ENCODE measurements at places on chromosomes 6 and 20.

DNA sequence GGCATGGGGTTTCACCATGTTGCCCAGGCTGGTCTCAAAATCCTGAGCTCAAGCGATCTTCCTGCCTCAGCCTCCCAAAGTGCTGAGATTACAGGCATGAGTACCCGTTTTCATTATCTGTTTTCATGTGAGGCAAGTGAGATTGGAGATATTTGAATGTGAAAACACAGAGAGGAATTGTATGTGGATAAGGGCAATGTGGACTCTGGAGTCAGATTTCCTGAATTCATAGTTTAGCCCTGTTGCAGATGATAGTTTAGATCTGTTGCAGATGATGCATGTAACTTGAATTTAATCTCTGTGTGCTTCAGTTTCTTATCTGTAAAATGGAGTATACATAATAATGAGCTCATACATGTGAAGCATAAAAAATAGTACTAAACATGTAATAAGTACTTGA is 3.7 kb downstream of the SMPDL3A start:
- no peak for DNase-seq

- DNase-seq = no peak
Observed at GRCh38 chr20:49290608-49291191, 12.8 kb upstream of the ZNFX1 start.

GRCh38 chr6:121443971-121444541 is 8.6 kb downstream of the GJA1 start:
- no peak for DNase-seq

DNA sequence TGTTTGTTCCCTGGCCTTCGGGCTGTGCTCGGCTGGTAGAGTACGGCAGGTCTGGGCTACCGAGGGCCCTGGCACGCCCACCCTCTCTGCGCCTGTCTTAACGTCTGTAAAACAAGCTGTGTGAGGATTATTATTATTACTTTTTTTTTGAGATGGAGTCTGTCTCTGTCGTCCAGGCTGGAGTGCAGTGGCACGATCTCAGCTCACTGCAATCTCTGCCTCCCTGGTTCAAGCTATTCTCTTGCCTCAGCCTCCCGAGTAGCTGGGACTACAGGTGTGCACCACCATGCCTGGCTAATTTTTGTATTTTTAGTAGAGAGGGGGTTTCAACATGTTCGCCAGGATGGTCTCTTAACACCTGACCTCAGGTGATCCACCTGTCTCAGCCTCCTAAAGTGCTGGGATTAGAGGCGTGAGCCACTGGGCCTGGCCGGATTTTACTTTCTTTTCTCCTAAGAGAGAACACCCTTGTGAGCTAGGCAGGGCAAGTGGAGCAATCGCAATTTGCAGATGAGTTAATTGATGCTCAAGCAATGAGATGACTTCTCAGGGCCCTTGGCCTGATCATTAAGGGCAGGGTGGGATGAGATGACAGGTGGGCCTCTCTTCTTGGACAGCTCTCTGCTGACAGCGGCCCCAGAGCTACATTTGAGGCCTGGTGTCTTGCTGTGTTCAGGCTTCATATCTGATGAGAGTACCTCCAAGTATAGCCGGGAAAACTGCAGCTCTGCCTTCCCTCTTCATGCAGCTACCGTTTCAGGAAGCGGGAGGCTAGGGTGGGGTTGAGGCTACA is 859 bp upstream of the SMIM29 start:
- DNase-seq = no peak

DNA sequence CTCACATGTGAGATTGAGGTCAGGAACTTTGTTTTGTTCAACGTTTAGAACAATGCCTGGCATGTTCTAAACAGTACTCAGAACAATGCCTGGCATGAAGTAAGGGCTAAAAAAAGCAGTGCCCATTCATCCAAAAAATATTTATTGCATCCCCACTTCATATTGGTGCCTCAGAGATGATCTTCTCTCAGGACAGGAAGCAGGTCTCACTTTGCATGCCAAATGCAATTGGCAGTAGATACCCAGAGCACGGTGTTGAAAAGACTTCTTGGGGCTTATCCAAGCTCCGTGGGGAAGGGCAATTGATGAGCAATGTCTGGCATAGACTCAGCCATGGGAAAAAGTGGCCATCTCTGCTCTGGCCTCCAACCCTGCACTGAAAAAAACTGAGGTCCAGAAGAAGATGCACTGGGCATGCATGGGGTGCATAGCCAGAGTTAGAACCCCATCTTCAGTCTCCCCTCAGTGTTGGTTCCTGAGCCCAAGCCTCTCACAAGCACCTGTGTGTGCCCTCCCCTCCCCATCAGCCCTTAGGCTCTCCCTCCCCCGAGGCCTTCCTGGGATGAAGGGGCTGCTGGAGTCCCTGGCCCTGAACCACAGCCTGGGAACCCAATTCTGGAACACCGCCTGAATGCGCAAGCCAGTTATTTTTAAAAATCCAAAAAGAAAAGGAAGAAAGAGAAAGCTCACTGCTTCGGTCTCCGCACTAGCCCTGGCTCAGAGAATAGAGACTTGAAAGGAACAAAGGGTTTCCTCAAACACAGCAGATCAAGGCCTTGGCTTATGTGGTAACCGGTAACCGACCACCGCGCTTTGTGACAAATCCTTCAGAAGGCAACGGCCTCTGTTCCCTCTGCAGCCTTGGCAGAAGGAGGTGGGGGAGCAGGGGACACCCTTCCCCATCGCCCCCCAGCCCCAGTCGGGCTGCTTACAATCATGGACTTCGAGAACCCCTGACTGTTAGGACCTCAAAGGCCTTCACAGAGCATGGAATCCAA is 78.5 kb upstream of the SIRPA start:
- no peak for DNase-seq

GRCh38 chr20:44097521-44098255 is 89.3 kb downstream of the JPH2 start:
- DNase-seq = no peak

GRCh38 chr6:20033697-20034407 is 178.4 kb downstream of the MBOAT1 start:
- no peak for DNase-seq

GRCh38 chr6:140480852-140481251 is 1106.4 kb upstream of the CITED2 start:
- DNase-seq = no peak

DNA sequence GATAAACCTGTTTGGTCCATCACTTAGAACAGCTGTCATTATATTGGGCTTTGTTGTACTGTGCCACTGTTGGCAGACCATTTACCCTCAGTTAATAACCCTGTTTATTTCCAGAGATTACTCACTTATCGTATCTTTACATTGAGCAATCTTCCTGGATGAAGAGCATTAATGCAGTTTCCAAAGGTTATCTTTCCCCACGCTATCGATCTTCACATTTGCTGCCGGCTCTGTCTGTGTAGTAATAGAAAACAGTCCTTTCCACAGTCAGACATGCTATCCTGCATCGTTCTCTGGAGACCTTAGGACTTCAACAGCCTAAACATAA is 27.4 kb downstream of the GHRH start:
- DNase-seq = no peak

DNA sequence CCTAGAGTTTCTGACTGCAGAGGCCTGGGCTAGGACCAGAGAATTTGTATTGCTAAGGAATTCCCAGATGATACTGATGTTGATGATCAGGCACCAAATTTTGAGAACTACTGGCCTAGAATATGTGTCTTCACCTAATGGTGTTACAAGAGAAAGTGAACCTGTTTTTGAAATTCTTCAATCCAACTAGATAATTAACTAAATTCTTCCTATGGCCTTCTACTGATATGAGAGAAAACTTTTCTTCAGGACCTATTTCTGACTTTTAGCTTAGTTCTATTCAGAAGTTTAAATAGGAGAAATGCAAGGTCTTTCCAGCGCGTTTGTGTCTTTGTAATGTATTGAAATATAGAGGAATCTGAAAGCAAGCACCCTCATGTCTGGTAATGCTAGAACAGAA is 7.3 kb downstream of the NKAIN2 start:
- no peak for DNase-seq

GRCh38 chr6:8435093-8435844 is at the start of gene SLC35B3:
SLC35B3 (minus strand) TSS chr6:8435545.
- DNase-seq = peak; percentile 83

DNA sequence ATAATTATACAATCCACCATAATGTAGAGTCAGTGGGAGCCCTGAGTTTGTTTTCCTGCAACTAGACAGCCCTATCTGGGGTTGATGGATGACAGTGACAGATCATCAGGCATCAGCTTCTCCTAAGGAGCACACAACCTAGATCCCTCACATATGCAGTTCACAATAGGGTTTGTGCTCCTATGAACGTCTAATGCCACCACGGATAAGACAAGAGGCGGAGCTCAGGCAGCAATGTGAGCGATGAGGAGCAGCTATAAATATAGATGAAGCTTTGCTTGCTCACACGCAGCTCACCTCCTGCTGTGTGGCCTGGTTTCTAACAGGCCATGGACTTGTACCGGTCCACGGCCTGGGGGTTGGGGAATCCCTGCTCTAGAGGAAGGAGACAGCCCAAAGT is 25.9 kb downstream of the EDEM2 start:
- no peak for DNase-seq
